CD4-positive, alpha-beta T cell treated with Interleukin-2 at 100 ng/mL for 4 hours (primary cell): ENCODE measurements at places on chromosomes 13 and 19.

DNA sequence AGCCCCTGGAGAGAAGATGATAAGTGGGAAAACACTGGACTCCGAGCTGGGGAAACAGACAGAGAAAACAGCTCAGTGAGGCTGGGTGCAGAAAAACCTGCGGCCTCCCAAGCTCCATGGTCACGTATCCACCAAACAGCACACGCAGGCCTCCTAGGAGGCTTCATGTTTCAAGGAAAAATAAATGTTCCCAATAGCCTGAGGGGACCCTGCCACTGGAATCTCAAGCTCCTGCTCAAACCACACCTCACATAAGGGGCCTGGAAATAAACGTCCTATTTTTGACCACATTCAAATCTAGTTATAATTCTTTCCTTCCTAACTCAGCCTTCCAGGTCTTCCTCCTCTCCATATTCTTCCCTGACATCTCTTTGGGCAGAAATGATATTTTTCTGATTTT is 225.7 kb downstream of the ABCC4 start:
- DNase-seq: no peak

GRCh38 chr13:99558570-99559180 is 57.4 kb downstream of the TM9SF2 start:
- no peak for DNase-seq

DNA sequence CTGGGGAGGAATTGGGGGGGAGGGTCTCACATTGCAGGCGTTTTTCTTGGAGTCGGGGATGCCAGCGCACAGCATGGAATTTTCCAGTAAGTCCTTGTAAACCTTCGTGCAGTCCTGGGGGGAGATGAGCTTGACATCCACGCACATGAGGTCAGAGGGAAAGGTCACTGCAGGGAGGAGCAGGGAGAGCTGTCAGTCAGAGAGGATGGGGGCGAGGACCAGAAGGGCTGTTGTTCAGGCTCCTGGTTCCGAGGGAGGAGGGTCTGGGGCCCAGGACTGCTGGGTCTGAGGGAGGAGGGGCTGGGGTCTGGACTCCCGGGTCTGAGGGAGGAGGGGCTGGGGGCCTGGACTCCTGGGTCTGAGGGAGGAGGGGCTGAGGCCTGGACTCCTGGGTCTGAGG is 4.0 kb downstream of the KLK7 start:
- DNase-seq: no peak

DNA sequence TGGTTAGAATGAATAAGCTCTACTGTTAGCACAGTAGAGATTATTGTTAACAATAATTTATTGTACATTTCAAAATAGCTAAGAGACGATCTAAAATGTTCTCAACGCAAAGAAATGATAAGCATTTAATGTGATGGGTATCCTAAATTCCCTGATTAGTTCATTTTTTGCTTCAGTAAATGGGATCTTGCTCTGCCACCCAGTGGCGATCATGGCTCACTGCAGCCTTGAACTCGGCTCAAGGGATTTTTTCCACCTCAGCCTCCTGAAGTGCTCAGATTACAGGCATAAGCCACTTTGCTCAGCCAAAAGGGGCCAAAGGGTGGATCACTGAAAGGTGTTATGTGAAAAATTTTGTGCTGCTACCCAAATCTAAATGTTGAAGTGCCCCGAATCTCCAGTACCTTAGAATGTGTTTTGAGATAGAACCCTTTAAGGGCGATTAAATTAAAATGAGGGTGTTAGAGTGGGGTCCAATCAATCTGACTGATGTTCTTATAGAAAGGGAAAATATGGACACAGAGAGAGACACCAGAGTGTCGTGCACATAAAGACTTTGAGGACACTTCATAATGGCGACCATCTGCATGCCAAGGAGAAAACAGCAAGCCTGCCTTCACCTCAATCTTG is 31.5 kb upstream of the ZNF766 start:
- peak; percentile 72 for DNase-seq

DNA sequence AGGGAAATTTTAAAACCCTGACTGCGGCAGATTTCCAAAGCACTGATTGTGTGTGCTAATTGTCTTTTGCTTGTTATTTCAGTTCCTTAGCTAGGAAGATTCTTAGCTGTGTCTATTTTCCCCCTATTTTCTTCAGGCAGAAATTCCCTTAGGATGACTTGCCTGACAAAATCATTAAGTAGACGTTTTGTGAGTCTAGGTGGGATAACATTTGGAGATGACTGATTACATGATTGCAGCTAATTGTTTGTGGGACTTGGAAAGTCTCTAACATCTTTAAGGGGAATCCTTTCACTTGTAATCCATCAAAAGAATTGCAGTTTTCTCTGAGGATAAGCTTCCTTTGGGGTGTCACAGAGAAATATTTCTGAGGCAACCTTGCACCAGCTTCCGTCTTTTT is 228.0 kb downstream of the OXGR1 start:
- DNase-seq: no peak

- DNase-seq: no peak
These were observed 94.1 kb downstream of the ATP11A start for GRCh38 chr13:112783978-112784371.

DNA sequence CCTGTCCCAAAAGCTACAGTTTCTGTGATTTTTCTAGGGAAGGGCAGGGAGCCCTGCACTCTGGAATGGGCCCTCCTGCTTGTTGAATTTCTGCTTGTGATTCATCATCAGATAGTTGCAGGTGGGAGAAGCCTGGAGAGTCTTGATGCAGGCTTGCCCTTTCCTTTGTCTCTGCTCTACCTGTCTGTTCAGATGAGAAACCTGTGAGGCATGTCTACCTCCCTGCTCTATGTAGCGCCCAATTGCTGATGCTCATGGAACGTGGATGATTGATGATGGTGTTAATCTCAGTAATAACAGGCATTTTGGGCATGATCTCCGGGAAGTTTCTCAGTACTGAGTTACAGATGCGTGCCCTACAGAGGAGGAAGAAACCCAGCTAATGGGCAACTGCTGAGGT is 10.9 kb upstream of the CBY2 start:
- DNase-seq: no peak

- no peak for DNase-seq
These were observed 6.3 kb downstream of the IRGQ start for GRCh38 chr19:43589678-43590077.

DNA sequence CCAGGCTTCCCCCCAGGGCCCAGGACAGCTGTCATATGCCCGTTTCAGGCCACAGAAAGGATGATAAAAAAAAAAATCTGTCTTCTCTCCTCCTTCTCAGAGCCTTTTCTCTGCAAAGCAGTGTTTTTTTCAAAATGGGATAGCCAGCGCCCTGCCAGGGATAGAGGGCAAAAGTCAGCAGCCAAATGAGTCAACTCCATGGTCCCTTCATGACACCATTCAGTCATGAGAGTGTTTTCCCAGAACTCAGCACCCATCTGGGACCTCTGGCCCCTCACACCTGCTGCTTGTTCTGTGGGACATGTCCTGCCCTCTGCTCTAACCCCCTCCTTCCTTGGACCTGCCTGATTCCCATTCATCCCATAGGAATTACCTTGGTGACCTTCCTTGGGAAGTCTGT is 95.0 kb downstream of the CYSLTR2 start:
- no peak for DNase-seq

- DNase-seq: no peak
These were observed 16.0 kb downstream of the LSM4 start for GRCh38 chr19:18306888-18307260.

DNA sequence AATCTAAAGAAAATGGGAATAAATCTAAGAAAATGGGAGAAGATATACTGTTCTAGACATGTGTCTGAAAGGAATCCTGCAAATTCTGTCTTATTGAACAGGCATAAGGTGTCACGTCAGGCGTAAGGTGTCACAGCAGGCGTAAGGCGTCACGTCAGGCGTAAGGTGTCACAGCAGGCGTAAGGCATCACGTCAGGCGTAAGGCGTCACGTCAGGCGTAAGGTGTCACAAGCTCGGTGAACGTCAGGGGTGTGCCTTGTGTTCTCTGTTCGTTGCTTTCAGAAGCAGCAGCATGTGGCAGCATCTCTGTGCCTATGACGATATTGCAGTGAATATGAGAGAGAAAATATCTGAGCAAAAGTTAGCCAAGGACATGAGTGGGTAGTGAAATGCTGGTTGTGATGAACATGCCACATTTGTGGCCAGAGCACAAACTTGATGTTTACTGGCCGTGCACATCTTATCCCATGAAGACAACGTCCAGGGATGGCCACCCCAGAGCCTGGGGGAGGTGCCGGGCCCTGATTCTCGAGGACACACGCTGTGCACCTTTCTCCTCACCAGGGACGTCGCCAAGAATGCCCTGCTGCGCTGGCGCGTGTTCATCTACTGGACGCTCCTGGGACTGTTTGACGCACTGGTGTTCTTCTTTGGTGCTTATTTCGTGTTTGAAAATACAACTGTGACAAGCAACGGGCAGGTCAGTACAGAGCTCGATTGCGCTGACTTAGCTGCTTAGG is 107.0 kb upstream of the MCF2L start:
- no peak for DNase-seq

GRCh38 chr19:13152356-13152973 is 2.3 kb downstream of the IER2 start:
- DNase-seq: no peak

GRCh38 chr13:100106005-100106404 is 17.1 kb downstream of the PCCA start:
- no peak for DNase-seq

DNA sequence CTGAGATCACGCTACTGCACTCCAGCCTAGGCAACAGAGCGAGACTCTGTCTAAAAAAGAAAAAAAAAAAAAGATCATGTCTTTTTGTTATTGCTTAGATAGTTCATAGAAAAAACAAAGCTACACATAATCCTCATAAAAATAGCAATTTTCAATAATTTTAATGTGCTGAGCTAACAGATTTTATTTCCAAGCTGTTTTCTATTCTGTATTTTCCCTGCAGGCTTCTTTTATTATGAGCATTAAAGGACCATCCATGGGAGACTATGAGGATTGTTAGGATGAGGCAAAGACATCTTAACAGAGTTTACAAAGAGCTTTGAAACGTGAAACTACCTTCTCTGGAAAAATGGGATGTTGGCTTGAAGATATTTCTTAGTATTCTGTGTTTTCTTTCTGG is 71.6 kb downstream of the PCCA start:
- no peak for DNase-seq

GRCh38 chr13:36131222-36131930 is at the start of gene DCLK1:
DCLK1 (minus strand) TSS chr13:36131382.
- no peak for DNase-seq

DNA sequence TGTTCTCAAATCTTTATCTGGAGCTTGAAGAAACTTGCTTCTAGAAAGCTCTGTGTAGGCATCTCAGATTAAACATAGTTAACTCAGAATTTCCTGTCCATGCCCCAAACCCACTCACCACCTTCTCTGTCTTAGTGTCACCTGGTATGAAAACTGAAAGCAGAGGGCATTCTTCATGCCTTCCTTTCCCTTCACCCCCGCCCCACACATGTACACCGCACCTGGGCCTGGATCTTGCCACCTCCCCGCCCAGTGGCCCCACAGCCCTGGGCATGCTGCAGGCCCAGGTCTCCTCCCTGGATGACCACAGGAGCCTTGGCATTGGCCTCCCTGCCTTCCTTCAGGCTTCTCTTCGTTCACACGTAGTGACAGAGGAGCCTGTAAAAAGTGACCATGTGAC is 15.8 kb downstream of the CFAP97D2 start:
- DNase-seq: peak; percentile 33

- DNase-seq: no peak
These were observed 629.1 kb downstream of the LIG4 start for GRCh38 chr13:107586216-107586615.

DNA sequence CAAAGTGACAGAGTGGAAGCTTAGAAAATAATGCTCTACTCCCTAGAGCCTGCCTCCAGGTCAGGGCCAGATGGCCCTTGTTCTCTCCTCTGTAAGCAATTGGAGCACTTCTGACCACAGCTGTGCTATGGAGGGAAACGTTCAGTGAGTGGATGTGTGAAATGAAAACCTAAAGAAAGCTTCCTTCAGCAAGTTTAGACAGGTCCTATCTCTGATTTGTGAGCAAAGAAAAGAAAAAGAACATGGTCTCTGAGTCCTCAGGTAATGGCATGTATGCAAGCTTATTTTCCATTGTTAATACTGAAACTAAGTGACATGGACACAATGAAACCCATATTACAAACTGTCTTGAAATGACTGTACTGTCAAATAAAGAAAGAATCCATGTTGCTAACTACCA is 1486.8 kb downstream of the EFNB2 start:
- no peak for DNase-seq

DNA sequence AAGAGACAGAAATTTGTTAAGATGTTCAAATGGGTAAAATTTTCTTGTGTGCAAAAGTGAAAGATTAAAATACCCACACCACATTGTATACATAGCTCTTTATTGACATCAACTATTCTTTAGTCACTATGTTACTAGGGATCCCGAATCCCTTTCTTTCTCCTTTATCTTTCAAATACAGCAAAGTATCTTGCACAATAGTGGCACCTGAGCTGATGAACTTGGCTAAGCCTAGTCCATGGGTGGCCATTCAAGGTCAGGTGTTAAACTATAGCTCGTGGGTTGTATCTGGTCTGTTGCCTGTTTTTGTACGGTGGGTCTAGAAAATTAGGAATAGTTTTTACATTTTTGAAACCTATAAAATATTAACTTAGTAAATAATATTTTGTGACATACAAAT is 210.9 kb downstream of the SLITRK6 start:
- no peak for DNase-seq

GRCh38 chr13:110677731-110678545 is 28.0 kb downstream of the CARS2 start:
- DNase-seq: peak; percentile 8

- DNase-seq: no peak
These were observed 33.3 kb upstream of the SHFL start for GRCh38 chr19:10052602-10053360.

DNA sequence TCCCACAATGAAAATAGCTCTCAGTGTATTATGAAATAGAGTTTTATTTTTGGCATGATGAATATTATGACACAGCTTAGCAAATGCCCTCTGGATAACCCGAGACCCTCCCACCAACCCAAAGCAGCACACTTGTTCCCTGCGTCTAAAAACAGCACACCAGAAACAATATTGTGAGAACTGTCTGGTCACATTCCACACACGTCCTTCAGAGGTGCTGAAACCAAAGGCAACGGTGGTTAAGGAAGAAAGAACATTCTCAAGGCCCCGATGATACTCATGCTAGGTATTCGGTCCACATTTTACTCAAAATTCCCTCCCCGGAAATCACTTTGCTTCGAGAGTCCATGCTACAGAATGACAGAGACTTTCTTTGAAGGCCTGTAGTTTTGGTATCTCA is 156.7 kb downstream of the SLC7A1 start:
- no peak for DNase-seq
